ENCODE measurements at places on chromosomes 6 and 20.

GRCh38 chr20:64256282-64256935 is 861 bp downstream of the PCMTD2 start:
- DNase-seq: no peak

- no peak for DNase-seq
These were observed 11.3 kb downstream of the PTGIS start for GRCh38 chr20:49556621-49557020.

DNA sequence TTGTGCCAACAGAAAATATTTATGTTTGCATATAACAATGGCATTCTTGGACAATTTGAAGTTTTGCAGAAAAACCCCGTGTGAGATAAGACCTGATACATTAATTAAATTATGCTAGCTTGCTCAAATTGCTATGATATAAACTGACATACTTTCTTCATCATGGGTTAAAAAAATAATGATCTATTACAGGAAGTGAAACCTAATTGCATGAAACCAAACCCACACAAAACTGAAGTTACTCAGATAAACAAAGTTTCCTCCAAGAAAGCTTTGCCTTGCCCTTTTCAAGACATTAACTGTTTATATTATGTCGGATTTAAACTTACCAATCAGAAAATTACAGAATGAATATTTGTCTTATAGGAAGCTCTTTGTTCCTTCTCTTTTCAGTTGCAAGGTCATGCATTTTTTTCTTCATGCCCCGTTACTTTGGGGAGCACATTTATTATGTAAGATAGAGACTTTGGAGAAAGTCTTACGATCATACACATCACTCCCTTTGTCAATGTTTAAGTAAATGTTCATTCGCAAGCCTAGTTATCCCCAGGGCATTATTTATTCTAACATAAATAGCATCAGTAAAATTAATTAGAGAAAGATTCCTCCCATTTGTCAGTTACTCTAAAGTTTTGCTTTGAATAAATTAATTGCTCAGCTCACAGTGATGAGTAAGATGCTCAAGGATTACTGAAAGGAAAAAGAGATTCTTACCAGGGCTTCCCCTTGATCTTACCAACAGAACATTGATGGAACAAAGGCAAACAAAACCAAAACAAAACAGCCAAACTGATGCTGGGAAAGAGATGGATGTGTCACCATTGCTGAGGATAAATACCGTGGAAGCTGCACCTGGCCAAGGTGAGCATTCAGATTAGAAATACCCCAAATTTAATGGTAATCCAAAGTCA is 14.8 kb upstream of the TMEM244 start:
- no peak for DNase-seq

DNA sequence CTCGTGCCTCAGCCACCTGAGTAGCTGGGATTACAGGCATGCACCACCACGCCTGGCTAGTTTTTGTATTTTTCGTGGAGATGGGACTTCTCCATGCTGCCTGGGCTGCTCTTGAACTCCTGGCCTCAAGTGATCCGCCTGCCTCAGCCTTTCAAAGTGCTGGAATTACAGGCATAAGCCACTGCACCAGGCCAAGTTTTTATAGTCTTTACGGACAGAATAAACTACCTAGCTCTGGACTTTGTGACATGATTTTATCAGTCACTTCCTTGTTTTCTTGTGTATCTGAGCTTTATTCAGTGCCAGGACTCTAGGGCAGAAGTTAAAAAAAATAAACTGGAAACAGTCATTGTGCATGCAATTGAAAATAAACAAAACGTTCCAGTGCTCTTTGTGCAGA is 46.7 kb upstream of the RALGAPA2 start:
- DNase-seq: no peak

GRCh38 chr6:54981276-54981609 is 134.7 kb downstream of the FAM83B start:
- no peak for DNase-seq

DNA sequence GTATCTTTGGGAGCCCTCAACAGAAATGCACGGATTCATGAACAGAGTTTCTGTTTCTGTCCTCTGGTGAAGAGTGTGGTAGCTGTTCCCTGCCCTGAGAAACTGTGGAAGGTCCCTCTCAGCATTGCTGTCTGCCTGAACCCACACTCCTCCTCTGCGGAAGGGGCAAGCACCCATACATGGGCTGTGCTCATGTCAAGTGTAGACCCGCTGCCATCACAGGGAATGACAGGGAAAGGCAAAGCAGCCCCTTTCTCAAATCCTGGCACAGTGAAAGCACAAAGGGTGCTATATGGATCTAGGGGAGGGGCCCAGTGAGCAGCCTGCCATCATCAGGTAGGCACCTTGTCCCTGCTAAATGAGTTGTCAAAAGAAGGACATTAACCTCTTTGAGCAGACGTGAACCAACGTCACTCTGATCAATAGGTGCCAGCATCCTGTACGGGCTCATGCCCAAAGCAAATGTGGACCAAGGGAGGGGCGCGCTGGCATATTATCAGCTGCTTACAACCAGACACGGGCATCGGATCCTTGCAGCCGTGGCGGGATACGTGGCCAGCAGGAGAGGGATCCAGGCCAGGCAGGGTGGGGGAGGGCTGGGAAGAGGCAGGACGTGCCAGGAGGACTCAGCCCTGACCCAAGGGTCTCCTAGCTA is 231.2 kb upstream of the PMEPA1 start:
- no peak for DNase-seq

GRCh38 chr6:5287966-5288297 is 26.6 kb downstream of the FARS2 start:
- no peak for DNase-seq

DNA sequence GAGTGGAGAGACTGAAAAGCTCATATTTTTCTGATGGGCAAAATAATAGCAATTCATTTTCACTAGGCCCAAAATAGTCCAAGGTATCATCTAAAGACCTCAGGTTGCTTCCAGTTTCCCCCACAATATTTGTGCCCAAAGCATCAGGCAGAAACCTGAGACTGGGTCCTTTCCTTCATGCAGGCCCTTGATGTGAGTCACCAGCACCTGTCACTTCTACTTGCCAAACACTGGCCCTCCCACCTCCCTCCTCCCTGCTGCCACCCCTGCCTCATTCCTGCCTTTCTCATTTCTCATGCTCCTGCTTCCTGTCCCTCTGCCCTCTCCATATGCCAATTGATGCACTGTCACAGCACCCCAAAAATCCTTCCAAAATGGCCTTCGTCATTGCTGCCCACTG is 230.4 kb upstream of the CST7 start:
- DNase-seq: no peak

GRCh38 chr6:111661541-111662061 is 55.9 kb upstream of the TRAF3IP2 start:
- no peak for DNase-seq

DNA sequence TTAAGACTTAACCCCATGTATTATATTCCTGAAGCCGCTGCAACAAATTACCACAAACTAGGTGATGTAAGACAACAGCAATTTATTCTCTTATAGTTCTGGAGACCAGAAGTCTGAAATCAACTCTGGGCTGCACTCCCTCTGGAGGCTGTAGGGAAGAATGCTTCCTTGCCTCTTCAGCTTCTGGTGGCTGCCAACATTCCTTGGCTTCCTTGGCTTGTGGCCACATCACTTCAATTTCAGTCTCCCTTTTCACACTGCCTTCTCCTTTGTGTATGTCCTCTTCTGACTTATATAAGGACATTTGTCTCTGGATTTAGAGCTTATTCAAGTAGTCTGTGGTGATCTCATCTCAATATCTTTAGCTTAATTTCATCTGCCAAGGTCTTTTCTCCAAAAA is 141.6 kb downstream of the DHX35 start:
- no peak for DNase-seq

GRCh38 chr20:47854687-47855212 is 69.5 kb upstream of the SULF2 start:
- no peak for DNase-seq
